ENCODE measurements at places on chromosomes 4 and X.

GRCh38 chr4:147463065-147463464 is 17.8 kb upstream of the EDNRA start:
- no peak for DNase-seq

DNA sequence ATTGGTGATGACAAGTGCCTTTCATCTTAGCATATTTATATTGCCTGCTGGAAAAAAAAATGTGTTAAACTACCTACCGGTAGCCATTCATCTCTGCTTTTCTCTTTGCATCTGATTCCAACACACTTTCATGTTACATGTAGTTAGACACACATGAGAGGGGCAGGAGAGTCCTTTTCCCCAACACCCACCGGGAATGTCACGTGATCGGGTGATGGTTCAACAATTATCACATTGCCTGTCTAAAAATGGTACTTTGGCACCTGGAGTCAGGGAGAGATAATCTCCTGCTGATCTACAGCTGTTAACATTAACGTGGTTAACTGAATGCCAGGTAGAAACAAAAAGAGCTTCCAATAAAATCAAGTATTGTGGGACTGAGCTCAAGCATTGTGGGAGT is 19.6 kb upstream of the PBDC1 start:
- DNase-seq: no peak

DNA sequence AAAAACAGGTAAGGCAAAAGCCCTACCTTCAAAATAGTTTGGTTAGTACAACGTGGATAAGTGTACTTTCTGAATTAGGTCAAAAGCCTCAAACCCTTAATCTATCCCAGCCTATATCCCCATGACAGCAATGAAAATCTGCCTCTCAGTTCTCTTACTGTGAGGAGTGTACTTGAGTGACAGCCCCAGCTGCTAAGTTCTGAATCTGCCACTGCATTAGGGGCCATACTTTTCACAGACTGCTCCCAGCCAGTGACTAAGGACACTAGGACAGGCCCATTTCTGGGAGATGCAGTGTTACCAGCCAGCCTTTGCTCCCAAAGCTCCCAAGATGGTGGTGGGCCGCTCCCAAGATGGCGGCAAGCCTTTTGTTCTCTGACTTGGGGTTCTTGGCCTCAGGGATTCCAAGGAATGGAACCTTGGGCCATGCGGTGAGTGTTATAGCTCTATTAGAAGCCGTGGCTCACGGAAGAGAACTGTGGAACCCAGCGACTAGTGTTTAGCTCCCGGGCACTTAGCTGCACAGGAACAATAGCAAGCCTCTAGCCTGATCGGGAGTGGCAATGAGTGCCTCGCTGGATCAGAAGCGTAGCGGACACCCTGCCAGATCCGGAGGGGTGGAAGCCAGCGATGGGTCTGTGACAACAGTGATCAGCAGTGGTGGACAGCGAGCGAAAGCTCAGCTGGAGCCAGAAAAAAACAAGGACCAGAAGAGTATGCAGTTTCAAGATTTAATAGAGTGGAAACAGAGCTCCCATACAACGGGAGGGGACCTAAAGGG is 175.6 kb upstream of the NRK start:
- no peak for DNase-seq

DNA sequence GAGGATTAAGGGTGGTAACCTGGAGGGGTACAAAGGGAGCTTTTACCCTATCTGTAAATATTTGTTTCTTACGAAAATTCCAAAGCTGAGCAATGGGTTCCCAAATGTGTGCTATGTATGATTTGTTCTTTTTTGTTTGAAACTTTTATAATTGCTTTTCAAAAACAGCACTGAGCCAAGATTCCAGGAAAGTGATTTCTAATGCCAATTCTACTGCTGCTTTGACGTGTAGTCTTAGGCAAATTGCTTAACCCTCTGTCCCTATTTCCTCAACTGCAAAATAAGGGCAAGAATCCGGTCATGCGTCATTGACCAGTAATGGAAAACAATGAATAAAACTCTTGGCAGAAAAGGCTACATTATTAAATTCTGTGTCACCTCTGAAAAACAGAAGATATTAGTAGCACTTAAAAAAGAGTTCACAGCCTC is 454.7 kb downstream of the IL15 start:
- DNase-seq: no peak

GRCh38 chrX:150058728-150059127 is 120.4 kb upstream of the EOLA2 start:
- DNase-seq: no peak

DNA sequence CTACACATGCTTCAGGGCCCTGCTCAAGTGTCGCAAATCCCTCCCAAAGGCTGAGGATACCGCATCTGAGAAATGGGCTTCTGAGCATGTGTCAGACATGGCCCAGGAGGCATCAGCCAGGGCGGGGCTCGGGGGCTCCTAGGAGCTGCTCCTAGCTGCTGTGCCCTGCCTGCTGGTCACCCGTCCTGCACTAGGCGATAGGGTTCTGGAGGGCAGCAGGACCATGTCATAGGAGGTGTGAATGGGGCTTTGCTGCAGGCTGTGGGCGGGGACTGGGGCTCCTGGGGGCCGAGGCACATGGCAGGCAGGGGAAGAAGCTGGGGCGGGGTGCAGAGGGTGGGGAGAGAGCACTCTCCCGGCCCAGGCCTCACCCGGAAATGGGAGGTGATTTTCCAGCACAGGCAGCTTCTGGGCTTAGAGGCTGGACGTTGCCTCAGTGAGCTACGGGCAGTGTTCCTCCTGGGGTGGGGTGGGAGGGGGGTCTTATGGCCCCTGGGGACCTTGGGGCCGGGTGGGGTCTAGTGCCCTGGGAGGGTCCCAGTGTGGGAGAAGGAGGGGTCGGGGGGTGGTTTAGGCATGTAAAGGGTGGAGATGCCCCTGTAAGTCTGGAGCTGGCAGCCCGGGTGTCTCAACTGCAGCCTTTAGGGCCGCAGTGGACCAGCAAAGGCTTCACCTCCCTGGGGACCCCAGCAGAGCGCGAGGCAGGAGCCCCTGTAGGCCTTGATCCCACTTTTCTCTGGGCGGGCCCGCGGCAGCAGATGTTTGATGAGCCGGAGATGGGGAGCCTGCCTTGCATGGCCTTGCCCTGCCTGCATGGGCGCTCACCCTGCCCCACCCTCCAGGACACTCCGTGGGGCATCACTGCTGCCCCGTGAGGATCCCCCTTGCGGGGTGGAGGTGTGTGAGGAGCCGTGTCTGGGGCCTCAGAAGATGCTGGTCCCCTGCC is 98.6 kb upstream of the LRPAP1 start:
- DNase-seq: no peak

DNA sequence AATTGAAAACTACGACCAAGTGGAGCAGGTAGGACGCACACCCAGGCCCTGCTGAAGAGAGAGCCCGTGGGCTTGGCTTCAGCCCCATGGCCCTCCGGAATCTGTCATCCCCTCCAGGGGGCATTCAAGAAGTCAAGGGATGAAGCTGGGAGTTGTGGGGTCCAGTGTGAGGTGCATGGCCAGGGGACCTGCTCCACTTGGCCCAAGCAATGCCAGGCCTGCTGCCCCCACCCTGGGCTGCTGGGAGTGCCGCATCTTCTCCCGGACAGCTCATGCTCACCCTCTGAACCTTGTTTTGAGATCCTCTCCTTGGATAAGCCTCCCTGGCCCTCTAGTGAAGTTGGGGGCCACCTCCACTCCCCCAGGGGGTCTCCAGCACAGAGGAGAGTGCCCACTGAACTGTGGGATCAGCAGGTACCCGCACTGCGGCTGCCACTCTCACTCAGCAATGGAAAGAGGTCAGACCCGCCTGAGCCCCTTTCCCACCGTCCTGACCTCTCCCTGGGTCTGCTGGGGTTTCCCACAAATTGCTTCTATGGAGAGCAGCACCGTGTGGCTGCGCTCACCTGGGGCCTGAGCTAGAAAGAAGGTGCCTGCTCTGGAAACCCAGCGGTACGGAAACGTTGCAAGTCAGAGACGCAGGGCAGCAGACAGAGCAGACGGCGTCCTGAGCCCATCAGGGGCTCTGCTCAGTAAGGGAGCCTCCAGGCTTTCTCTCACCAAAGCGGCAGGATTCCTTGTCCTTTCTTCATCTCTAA is 5.0 kb upstream of the ABLIM2 start:
- DNase-seq: no peak

DNA sequence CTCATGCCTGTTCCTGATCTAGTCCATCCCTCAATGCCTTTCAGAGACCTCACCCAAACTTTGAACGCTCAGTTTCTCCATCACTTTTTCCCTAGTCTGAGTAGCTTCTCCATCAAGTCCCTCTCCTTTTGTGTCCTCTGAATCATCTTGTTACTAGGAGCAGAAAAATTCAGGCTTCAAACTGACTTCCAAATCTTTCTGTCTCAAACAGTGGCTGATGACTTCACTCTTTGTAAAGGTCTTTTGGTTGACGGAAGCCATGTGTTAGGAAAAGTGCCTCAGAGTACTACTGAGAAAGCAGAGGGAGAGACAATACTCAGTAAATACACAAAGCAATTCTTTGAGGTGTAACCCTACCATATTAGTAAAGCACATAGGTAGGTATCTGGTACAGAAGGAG is 65.7 kb upstream of the CAMK2D start:
- no peak for DNase-seq

- DNase-seq: no peak
Observed at GRCh38 chrX:7086384-7086783, 61.1 kb upstream of the STS start.

GRCh38 chr4:17309567-17310268 is 202.2 kb downstream of the QDPR start:
- no peak for DNase-seq

GRCh38 chr4:74283614-74284013 is 24.7 kb upstream of the EPGN start:
- no peak for DNase-seq

DNA sequence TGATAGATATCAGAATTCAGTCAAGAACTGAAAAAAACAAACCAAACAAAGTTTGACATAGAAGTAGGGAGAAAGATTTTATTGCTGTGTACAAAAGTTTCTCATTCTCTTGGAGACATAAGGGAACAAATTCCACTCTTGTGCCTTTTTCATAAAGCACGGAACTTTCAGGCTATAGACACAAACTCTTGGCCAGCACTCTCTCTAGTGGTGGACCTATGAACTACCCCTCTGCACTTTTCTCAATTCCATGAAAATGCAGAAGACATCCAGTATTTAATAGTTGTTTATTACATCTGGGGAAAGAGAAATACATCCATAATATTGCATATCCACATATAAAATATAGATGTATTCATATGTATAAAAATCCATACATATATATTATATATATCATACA is 291.6 kb upstream of the HS3ST1 start:
- peak; percentile 26 for DNase-seq

DNA sequence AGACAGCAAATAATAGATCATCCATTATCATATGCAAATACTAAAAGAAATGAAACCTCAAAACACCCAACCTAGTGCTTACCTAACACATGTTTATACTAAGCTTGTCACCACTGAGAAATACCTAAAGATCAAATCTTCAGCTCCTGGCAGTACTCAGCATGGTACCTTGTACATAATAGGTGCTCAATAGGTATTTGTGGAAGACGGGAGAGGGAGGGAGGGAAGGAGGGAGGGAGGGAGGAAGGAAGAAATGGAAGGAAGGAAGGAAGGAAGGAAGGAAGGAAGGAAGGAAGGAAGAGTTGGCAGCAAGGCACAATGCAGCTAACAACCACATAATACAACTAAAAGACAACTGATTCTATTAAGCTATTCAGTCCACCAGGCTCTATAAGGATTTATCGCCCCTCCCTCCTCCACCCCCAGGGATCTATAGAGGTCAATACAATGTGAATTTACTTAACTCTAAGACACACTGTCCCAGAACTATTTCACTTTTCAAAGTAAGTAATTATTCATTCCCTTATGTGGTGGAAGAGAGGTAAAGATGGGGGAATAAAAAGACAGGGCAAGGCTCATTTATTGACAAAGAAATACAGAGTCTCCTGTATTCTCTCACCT is 328.9 kb downstream of the PAPSS1 start:
- no peak for DNase-seq

DNA sequence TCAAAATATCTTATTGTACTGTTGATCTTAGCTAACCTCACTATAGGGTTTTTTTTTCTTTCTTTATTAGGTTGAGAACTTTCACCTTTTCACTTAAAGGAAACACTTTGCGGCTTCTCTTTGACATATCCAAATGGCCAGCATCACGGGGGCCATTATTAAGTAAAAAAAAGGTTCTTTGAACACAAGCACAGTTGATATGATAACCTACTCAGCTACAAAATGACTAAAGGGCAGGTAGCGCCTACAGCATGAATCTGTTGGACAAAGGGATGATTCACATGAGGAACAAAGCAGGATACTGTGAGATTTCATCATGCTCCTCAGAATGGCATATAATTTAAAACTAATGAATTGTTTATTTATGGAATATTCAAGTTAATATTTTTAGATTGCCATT is 119.6 kb downstream of the CCSER1 start:
- DNase-seq: no peak

GRCh38 chr4:179989975-179990374 is 2253.2 kb upstream of the TENM3 start:
- no peak for DNase-seq

GRCh38 chrX:120790552-120790951 is 85.1 kb downstream of the CT47B1 start:
- DNase-seq: no peak

DNA sequence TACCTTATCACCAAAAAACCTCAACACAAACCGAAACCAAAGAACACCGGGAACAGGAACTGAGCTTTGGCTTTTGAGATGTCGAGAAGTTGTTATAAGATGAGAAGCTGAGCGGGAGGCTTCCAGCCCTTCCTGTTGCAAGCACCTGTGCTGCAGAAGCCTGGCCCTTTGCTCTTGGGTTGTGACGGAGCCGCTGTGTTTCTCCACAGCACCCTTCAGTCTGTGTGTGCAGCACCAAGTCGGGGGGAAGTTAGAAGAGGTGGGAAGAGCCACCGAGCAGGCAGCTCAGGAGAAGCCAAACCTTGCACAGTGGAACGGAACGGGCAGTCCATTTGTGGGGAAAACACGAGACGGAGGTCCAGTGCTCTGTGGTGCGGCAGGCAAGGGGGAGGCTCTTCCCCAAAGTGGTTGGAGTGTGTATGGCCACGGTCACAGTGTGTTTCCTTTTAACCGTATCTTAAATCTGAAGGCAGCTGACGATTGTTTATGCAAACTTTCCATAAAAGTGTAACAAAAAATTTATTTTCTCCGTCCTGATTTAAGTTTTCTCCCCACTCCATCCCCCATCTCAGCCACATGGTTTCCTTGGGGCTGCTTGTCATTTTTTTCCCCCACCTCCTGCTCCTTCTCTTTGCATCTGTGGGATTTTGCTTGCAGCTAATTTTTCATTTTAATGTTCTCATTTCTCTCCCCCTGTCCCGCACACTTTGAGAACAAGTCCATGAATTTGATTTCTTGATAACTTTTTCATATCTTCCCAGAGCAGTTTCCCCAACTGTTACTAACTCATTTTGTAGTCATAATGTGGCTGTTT is 123.7 kb downstream of the STOX2 start:
- DNase-seq: no peak

DNA sequence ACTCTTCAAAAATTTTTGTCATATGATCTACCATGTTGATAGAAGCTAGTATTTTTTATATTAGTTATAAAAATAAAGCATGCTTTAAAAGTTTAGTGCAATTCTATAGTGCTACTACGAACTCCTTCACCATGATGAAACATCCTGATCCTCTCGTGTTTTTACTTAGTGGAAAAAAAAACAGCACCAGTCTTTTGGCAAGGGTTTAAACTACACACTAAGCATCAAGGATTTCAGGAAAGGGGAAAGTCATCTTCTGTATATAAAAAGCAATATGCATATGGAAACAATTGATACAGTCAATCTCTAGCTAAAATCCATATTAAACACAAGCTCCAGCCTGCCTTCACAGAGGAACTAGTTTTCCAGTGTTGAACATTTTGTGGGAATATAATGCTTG is 18.7 kb downstream of the CHM start:
- no peak for DNase-seq

Data from HuH-7 (cell line).